ENCODE measurements at places on chromosomes 2 and 18.

GRCh38 chr18:74544898-74545297, 10.6 kb downstream of the CNDP1 start:
- no peaks in the 10 kb centered on the region for H3K36me3 ChIP-seq
- DNase-seq: no peak
- H3K27ac ChIP-seq: no peak overlapping the region
- H3K4me1 ChIP-seq: no peaks in the 10 kb centered on the region

DNA sequence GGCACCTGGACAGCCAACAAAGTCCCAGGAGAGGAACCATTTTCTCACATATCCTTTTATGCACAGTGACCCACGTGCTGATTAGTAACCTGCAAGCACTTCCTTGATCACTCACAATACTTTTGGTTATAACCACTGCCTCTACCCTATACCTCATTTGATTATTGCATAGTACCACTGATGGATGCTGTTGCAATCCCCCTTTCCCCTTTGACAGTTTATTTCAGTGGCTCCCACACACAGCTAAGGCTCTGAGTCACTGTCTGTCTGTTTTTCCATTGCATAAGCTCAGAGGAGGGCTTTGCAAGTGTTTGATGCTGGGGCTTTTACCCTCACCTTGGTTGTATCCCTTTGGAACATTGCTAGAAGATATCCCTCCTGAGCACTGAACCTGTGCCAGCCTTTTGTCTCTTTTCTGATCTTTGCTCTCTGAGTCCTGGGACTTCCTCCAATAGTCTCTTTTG, 101.7 kb upstream of the RBBP8 start:
- H3K4me3 ChIP-seq: no peak overlapping the region
- no peak for DNase-seq
- no peaks in the 10 kb centered on the region for H3K27me3 ChIP-seq
- H3K36me3 ChIP-seq: no peaks in the 10 kb centered on the region
- H3K4me1 ChIP-seq: no peaks in the 10 kb centered on the region

GRCh38 chr18:47795434-47795814, 135.0 kb downstream of the SMAD2 start:
- no peaks in the 10 kb centered on the region for H3K4me1 ChIP-seq
- H3K36me3 ChIP-seq: no peaks in the 10 kb centered on the region
- no peak overlapping the region for H3K27ac ChIP-seq
- no peak overlapping the region for H3K4me3 ChIP-seq
- no peaks in the 10 kb centered on the region for H3K27me3 ChIP-seq

DNA sequence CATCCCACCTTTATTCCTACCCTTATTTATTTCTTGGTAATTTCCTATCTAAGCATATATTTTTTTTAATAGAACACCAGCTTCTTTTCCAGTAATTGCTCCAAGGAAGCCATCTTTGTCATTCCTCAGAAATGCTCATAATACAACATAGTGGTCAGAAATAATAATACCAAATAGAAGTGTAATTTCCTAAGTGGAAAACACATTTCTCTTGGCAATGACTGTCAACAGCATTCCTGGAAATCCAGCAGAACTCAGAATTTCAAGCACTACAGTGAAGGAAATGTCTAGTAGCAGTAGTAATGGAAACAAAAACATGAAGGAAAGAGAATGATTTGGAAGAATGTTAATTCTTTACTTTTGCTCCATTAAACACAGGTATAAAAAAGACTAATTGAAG, 56.6 kb downstream of the GDF7 start:
- no peak overlapping the region for H3K27ac ChIP-seq
- H3K4me3 ChIP-seq: no peak overlapping the region
- DNase-seq: no peak
- H3K36me3 ChIP-seq: no peaks in the 10 kb centered on the region
- peaks cover 11% of the 10 kb centered on the region for H3K4me1 ChIP-seq
- no peaks in the 10 kb centered on the region for H3K27me3 ChIP-seq

DNA sequence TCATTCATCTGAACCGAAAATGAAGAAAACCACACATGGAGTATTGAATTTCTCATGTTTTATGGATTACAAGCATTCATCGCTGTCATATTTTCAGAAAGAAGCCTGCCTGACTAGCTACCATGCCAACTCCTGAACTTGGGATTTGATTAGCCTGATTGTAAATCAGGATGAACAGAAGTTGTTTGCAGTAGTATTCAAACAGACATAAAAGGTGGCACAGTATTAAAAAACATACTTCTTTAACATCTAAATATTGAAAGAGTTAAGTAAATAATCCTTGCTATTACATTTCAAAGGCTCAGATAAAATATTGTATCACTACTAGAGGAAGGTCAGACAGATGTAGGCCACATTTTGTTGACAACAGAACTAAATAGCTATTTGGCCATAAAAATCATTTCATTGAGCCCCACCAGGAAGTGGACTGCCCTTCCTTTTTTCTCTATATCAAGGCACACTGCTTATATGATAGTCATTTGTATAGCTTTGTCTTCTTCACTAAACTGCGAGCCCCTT, 21.6 kb downstream of the SLC38A11 start:
- H3K4me3 ChIP-seq: no peak overlapping the region
- no peaks in the 10 kb centered on the region for H3K27me3 ChIP-seq
- no peak overlapping the region for H3K27ac ChIP-seq
- no peaks in the 10 kb centered on the region for H3K36me3 ChIP-seq
- DNase-seq: no peak

GRCh38 chr18:13240060-13240725, 21.6 kb downstream of the LDLRAD4 start:
- H3K4me3 ChIP-seq: no peak overlapping the region
- no peaks in the 10 kb centered on the region for H3K27me3 ChIP-seq
- H3K36me3 ChIP-seq: no peaks in the 10 kb centered on the region
- no peak for DNase-seq

- no peak for DNase-seq
- no peak overlapping the region for H3K27ac ChIP-seq
- H3K4me1 ChIP-seq: no peaks in the 10 kb centered on the region
Measured at GRCh38 chr18:54924948-54925347, 34.3 kb downstream of the CCDC68 start.

DNA sequence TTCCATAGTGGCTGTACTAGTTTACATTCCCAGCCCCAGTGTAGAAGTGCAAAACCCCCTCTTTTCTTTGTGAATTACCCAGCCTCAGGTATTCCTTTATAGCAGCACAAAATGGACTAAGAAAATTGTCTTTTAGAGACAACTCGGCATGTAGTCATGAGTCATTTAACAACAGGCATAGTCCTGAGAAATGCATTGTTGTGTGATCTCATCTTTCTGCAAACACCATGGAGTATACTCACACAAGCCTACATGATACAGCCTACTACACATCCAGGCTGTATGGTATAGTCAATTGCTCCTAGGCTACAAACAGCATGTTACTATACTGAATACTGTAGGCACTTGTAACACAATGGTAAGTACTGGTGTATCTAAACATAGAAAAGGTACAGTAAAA, 44.4 kb upstream of the MBP start:
- H3K4me1 ChIP-seq: no peaks in the 10 kb centered on the region
- no peak overlapping the region for H3K4me3 ChIP-seq
- DNase-seq: no peak
- H3K36me3 ChIP-seq: no peaks in the 10 kb centered on the region
- H3K27ac ChIP-seq: no peak overlapping the region
- H3K27me3 ChIP-seq: no peaks in the 10 kb centered on the region

Measured in adrenal gland (tissue), 19 donors.